ENCODE measurements at places on chromosomes 12 and 14.

DNA sequence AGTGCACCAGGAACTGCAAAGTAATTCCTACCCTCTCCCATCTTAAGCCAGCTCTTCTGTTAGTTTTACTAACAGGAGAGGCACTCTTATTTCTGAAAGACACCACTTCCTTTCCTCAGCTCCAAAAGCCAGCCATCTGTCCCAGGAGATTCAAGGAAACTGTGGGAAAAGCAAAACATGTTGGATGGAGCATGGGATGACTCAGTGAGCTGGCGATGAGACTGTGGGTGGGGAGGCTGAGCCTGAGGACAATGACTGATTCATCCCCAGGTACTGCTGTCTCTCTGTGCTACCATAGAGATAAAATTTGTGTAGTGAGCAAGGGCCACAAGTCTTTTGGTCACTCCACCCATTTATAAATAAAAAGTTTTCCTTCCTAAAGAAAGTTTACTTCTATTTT lies 141.4 kb downstream of the MYRFL start:
- no peak for DNase-seq

DNA sequence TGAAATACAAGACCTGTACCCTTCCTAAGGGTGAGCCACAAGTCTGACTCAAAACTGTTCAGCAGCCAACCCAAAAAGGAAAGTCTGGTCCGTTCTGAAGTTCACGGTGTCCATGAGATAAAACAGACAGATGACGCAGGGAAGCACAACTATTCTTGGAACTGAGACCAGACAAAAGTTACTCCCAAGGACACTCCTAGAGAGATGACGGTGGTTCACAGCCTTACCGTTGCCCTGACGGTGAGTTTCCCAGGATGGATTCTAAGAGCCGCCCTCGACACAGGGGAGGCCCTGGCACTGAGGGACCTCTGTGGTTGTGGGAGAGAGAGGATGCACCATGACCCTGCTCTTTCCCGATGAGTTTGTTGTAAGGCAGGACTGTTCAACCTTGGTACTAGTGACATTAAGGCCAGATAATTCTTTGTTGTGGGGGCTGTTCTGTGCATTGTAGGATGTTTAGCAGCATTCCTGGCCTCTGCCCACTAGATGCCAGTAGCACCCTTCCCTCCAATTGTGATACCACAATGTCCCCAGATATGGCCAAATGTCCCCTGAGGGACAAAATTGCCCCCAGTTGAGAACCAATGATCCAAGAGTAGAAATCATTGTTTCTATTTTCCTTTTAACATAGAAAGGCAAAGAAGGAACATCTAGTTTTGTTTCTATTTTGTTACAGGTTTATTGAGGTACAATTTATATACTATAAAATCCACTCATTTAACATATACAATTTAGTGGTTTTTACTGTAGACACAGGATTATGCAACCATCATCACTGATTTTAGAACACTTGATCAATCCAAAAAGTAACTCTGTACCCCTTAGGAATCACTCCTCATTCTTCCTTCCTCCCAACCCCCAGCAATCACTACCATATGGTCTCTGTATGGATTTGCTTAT lies 23.0 kb downstream of the OR10P1 start:
- no peak for DNase-seq

GRCh38 chr12:114045349-114045748 lies 79.2 kb upstream of the RBM19 start:
- DNase-seq = no peak

DNA sequence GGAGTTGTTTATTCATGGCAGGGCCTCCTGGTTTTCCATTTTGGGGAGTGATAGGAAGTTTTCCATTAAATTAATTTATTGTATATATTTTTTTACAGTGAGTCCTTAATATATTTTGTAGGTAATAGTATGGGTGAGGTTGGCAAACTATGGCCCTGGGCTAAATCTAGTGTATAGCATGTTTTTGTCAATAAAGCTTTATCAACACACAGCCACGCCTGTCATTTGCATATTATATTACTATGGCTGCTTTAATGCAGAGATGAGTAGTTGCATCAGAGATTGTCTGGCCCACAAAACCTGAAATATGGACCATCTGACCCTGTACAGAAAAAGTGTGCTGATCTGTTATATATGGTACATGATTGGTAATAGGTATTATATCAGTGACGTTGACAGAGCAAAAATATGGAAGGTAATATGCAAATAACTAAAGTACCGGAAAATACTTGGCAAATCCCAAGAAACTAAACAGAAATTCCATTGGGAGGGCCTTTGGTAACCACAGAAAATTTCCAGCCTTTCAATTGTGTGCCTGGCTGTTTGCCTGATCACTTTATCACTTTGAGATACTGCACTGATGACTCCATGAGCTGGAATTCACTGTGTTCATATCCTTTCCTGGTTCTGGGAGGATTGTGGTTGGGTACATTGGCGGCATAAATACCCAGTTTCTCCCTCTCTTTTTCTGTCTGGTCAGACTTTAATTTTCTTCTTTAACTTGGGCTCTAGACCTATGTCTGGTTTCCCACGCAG lies 61.7 kb upstream of the RFLNA start:
- DNase-seq = no peak

DNA sequence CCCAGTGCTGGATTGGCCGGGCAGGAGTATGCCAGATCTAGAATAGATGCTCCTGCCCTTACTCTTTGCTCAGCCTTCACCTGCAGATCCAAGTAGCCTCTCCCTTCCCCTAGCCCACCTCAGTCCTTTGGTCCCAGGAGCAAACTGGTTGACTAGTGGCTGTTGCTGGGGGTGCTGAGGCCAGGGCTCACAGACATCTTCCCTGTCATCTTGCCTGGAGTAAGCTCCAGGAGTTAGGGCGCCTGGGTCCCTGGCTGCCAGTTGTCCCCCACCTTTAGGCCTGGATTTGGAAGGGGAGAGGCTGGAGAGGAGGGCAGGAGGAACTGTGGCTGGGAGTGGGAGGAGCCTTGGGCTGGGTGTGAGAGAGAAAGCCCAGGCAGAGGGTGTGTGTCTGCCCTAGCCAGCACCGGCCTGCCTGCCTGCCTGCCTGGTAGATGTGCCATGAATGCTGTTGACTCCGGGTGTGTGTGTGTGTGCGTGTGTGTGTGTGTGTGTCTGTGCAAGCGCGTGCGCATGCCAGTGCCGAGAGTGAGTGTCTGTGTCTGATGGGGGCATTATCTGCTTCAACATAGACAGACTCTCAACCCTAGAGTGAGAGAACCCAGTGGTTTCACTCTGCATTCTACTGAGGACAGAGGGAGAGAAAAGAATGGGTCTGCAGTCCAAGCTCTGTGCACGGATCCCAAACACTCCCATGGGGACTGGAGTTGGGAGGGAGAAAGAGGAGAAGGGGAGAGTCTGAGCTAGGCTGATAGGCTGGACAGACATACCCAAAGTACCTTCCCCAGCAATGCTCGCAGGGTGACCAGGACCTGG lies 845 bp upstream of the RARG start:
- peak; percentile 20 for DNase-seq

- DNase-seq = no peak
Observed at GRCh38 chr12:68806488-68807237, 1.3 kb upstream of the MDM2 start.

DNA sequence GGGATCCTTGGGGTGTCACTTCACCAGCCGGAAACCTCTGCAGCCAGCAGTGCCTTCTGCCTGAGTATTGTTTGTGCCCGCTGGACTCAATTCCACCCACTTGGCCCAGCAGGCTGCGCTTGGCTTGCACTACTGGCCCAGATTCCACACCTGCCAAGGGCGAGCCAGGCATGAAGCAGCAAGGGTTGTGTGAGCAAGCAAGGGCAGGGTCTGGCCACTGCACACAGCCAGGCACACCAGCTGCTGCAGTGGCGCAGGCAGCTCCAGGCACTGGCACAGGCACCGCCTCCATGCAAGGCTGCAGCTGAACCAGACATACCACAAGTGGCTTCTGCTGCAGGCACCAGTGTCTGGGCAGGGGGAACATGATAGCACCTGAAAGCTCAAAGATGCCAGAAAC lies 99.5 kb downstream of the NUAK1 start:
- no peak for DNase-seq

DNA sequence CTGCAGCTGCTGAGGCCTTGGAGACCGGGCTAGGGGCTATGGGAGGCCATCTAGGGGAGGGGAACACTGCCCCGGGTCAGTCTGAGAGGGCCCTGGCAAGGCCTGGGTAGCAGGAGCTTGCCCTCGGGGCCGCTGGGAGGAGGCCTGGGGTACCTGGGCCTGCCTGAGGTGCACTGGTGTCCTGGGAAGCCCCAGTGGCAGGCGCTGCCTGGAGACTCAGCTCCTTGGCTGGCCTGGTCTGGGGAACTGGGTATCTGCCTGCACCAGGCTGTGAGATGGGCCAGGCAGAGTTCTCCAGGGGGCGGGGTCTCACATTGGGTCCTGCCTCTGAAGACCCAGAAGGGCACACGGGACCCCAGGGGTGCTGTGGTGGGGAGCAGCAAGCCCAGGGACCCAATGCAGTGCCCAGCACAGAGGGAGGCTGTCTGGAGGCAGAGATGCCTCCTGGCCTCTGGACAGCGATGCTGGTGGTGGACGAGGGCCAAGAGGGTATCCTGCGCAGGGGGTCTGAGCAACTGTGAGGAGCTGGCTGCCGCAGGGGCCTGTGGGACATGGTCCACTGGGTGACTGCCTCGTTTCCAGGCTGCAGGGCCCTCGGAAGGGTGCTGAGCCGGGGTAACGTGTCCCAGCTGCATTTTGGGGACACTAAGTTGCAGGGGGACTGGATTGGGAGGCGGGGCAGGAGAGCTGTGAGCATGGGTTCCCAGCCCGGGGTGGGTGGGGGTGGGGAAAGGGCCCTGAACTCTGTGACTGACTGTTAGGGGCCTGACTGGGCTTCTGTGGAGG lies 7.4 kb upstream of the MTA1 start:
- DNase-seq = no peak

- DNase-seq = no peak
Observed at GRCh38 chr12:114194956-114195355, 211.0 kb downstream of the TBX5 start.

GRCh38 chr14:61179061-61179690 lies 102.0 kb downstream of the TMEM30B start:
- DNase-seq = no peak

- no peak for DNase-seq
Observed at GRCh38 chr12:58372298-58372697, 430.9 kb downstream of the ATP23 start.

DNA sequence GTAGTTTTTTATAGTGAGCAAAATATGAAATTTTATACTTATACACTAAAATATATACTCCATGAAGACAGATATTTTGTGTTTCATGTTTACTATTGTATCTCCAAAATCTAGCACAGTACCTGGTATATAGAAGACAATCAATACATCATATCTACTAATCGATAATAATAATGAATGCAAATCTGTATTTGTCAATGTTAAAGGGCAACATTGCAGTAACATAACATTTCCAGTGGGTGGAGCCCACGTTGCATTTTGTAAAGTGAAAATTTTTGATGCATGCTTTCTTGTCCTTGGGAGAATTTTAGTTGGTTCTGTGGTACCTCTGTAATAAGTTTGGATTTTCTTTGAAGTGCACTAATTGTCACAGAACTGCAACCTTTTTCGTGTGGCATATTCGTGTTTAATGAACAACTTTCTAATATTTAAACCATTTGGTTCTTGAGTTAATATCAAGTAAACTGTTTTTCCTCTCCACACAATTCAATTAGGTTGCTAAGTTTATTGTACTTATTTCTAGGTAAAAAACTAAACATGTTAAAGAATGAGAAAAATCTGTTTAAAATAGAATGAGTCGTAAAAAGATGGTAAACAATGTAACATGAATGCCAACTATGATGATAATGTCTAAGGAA lies 47.4 kb downstream of the AVPR1A start:
- peak; percentile 8 for DNase-seq

DNA sequence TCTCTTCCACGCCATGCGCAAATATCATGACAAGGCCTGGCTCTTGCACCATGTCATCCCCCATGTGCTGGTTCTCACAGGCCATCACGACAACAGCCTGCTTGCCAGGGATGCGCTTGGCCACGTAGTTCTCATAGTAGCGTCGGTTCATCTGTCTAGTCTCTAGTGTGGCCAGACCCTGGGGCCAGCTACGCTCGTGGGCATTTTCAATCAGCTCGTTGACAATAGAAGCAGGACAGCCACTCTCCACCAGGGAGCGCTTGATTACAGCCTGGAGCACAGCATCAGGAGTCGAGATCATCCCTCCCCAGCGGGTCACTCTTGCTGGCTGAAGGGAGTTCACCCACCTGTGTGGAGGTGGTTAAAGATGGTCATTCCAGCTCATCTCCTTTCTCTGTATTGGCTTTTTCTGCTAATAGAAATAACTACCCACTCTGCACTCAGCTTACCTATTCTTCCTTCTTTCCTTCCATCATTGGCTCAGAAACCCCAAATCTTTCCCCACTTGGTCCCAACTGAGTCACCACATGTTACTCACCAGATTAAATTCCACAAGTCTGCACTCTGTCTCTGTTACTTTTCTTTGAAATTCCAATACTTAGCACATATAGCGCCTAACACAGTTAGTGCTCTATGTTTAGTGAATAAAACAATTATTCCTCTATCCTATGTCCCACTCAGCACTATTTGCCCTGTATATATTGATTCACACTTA lies 15.1 kb downstream of the RNF41 start:
- DNase-seq = no peak

DNA sequence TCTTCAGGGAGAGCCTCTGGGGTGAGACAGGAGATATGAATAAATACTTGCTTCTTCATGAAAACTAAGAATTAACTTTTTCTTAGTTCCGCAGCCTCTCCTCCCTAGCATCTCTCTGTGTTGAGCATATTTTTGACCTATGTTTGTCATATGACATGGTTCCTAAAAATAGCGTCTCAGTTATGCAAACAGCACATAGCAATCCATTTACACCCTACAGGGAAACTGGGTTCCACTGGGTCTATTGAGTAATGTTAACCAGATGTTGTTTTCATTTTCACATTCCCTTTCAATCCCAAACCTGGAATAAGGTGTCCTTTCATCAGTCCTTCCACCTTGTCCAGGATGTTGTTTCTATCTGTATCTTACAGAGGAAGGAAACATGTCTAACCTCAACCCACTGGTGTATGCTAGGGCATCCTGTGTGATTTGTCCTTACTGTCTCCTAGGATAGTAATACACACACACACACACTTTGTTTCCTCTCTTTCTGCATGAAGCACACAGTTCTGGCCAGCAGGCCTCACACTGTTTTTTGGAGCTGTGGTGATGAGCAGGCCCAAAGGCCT lies 1543.5 kb downstream of the AACS start:
- DNase-seq = no peak

GRCh38 chr14:26394150-26394810 lies 203.6 kb downstream of the NOVA1 start:
- no peak for DNase-seq

DNA sequence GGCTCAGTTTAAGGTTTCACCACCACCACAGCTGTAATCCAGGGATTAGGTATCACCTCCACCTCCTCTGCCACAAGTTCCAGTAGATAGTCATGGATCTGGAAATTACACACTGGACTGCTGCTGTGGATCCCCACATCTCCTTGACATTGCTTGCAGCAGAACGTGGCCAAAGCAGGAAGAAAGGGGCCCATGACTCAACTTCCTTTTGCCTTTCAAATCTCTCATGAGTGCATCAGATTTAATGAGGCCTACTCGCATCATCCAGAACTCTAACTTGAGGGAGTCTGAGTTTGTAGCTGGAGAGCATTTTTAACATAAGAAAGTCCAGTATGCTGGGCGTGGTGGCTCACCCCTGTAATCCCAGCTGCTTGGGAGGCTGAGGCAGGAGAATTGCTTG lies 29.2 kb upstream of the TMED10 start:
- no peak for DNase-seq

GRCh38 chr14:63300854-63301253 lies 17.9 kb downstream of the GPHB5 start:
- no peak for DNase-seq

Measured in hypothalamus (tissue), 51 donors.